NCI-H1436 treated with DMSO at 0.1 percent for 48 hours (cell line): ENCODE measurements at places on chromosomes 2 and 18.

- DNase-seq, result no peak
Observed at GRCh38 chr18:58955738-58956137, 91.1 kb downstream of the ZNF532 start.

DNA sequence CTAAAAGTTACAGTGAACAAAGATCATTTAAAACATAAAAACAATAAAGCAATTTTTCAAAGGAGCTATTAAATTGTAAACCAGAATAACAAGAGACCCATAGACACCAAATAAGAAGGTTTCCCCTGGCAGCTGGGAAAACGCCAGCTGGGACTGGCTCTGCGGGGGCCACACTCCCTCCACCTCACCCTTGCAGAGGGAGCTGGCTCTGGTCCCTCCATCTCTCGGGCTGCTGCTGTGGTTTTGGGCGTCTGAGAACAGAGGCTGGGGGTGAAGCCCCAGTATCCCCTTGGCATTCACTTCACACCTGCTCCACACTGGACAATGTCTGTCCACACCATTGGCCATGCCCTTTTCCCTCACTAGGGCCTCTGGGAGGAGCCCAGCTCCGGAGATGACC lies 62.1 kb upstream of the OTOS start:
- DNase-seq, result no peak

- no peak for DNase-seq
Observed at GRCh38 chr18:55880617-55881016, 292.6 kb upstream of the TCF4 start.

DNA sequence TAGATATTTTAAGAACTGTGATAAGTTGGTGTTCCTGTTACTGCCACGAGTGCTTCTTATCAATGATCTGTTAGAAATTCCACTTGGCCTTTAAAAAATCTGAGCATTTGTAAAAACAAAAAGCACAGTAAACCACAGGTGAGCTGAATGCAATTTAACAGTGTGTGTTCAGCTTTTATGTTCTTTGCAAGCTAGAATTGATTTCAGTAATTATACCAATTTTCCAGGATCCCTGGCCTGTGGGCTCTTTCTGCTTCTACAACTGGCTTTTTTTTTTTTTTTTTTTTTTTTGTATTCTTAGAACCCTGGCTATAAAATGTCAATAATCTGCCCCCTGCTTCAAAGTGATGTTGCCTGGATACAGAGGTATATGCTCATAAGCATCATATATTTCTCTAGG lies 548.5 kb upstream of the SLC8A1 start:
- DNase-seq, result peak; percentile 70

DNA sequence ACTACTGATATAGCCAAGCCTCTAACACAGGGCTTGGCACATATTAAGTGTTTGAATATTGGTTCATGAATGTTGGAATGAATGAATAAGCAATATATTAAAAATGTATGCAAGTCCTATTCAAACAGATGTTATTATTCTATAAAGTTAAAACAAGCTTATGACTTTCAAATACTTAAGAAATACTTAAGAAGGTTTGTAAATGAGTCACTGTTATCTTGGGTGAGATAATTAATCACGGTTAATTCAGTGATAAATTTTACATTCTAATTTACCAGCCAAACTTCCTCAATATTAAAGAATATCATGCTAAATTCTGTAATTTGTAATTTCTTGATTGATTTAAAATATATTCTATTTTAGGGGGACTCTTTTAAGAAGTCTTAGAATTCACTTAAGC lies 74.8 kb downstream of the RBMS1 start:
- no peak for DNase-seq

DNA sequence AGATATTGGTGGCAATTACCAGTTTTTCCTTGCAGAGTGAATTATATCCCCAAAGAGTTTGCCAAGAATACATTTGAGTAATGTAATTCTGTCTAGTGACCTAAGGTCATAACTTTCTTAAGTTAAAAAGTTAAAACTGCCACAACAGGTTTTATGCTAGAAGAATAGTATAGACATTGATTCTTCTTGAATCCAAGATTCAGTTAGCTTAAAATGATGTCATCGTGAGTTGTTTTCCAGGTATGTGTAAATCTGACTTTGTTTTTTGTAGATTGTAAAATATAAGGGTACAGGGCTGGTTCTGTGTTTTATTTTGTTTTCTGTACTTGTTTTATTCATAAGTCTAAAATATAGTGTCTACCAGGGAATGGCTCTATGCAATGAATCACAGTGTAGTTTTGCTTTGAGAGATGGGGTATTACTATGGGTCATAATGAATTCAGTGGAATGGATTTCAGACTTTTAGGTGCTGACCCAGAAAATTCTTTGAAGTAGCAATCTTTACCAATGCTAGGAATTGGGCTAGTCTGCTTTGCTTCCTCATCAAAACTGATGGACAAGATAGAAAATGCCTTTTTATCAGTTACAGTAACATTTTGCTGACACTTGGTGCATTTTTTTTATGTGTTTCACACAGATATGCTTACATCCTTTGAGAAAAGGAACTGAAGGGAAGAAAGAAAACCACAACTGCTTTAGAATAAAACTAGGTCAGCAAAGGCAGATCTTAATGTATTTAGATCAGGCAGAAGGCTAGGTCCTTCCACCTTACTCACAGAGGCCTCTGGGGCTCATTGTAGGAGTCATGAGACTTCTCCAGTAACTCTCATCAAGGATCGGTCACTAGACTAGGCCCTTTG lies 20.8 kb upstream of the MGAT5 start:
- DNase-seq, result no peak

DNA sequence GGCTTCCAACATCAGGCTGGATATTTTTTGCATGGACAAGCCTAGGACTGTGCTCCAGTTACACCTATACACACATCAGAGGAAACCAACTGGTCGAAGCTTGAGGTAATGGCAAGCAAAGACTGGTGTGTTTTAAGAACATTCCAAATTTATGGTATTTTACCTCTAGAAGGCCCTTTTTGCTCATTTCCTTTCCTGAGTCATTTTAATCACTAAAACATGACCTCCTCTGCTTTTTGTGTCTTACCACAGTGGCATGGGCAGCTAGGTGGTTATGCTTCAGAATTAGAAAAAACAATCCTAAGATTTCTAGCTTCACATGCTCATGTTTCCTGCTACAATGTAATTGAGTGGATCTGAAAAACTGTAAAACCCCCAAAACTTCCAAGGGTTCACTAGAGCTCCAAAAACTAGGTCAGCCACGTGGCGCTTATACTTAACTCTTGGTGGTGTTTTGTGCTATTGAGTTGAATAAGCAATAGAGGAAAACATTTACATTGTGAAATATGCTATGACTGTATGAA lies 30.6 kb upstream of the CHRNA1 start:
- no peak for DNase-seq

GRCh38 chr2:150624001-150624401 lies 136.5 kb upstream of the RND3 start:
- DNase-seq, result no peak
